ENCODE measurements at places on chromosomes 12 and 14.

- DNase-seq, result peak; percentile 88
Observed at GRCh38 chr12:72010356-72010755, 71.7 kb downstream of the TPH2 start.

DNA sequence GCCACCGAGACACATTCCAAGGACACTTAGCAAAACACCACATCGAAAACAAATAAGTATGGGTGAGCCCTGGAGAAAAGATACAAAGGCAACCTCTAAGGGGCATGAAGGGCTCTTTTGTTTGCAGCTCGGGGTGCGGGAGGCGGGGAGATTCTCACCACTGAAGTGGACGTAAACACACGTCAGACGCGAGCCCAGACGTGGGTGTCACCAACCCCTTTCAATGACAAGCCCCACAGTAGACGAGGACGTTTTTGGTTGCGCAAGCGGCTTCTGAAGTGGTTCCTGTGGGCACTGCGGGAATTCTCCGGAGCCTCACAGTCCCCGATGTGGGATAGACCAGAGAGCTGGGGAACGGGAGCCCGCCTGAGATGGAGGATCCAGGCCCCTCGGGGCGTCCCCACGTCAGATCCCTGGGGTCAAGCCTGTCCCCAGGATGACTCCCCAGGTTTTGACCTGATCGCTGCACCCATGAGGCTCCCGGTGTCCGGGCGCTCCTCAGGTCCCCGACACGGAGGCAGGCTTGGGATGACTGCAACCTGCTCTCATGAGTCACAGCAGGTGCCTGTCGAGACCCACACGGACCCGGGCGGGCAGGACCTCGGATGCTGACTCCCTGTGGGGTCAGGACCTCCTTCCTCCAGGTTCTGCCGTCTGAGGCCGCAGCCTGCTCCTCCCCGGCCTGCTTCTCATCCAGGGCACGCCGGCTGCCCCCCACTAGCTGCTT is 20.3 kb upstream of the ADGRD1 start:
- DNase-seq, result no peak

- peak; percentile 14 for DNase-seq
Observed at GRCh38 chr14:91250912-91251311, 6.4 kb upstream of the GPR68 start.

DNA sequence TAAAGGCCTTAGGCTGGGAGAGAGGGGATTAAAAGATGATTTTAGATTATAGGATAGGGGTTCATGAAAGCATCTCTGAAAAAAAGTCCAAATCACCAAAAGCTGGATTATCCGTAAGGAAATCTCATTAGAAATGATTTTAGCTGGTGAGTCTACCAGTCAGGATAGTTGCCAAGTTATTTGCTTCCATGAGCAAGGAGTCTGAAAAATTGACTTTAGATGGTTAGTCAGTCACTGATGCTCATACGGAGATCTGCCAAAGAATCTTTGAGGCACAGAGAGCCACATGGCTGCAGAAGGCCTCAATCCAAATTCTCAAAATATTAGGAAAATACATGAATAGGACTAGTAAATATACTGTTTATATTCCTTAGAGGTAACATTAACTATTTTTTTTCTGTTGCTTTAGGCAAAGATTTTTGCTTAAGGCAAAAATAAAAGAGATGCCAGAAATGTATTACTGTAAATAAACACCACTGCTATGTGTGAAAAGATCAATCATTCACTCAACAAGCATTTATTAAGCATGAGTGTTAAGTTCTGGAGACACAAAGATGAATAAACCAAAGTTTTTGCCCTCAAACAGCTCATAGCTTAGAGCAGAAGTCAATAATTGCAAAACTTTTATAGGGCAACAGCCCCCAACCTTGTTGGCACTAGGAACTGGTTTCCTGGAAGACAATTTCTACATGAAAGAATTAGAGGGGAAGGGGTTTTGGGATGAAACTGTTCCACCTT is 105.2 kb downstream of the BBS10 start:
- DNase-seq, result peak; percentile 69

GRCh38 chr14:55609681-55610080 is 29.7 kb downstream of the KTN1 start:
- peak; percentile 11 for DNase-seq

GRCh38 chr14:56461276-56462275 is 118.0 kb upstream of the TMEM260 start:
- DNase-seq, result no peak

DNA sequence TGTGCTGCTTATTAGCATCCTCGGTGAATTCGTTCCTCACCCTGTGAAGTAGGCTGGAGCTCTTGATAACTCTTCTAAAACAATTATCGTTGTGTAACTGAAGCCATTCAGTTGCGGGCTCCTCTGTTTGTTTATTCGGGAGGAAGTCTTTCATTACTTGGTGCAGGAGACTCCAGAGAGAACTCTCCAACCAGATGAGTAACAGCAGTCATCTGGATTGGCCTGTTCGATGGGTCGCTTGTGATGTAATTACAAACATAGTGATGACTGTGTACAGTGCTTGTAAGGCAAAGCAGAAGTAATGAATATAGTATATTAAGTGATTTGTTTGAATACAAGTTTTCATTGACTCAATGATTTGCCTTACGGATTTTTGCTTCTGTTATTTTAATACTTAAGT is 10.9 kb downstream of the ATP6V0A2 start:
- no peak for DNase-seq

DNA sequence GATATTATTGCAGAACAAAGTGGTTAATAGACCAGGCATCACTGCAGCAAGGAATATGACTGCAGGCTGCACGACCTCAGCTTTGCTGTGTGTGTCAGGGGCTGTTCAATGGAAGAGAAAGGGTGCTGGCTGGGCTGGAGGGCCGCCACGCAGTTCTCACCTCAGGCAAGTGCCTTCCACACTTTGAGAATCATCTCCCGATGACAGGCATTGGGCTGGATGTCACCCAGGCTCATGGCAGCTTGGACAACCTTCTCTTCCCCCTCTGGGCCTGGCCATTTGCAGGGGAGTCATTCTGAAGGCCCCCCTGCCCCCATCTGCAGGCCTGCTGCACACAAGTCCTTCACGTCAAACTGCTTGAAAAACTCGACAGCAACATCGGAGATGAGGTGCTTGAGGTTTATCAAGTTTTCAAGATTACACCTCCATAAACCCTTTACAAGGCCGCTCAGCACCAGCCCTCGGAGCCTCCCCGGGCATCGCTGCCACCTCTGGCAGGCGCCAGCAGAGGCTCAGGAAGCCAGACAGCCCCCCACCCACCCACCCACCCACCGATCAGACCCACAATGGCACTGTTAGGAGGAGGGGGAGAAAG is 165.9 kb upstream of the GSC start:
- DNase-seq, result no peak

DNA sequence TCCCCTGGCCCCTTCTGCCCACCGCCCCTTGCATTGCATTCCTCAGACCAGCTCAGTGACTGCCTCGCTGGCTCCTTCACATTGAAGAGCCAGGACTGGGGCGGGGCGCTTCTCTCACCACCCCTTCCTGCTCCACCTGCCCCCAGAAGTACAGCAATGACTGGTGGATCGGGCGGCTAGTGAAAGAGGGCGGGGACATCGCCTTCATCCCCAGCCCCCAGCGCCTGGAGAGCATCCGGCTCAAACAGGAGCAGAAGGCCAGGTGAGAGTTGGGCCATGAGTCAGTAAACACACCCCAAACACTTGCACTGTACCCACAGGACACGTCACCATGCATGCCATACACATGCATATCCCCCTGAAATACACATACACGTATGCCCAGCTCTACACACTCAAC is 5.8 kb downstream of the CACNB3 start:
- no peak for DNase-seq

Measured in kidney tubule cell (primary cell).